ENCODE measurements at places on chromosomes 3 and 15.

DNA sequence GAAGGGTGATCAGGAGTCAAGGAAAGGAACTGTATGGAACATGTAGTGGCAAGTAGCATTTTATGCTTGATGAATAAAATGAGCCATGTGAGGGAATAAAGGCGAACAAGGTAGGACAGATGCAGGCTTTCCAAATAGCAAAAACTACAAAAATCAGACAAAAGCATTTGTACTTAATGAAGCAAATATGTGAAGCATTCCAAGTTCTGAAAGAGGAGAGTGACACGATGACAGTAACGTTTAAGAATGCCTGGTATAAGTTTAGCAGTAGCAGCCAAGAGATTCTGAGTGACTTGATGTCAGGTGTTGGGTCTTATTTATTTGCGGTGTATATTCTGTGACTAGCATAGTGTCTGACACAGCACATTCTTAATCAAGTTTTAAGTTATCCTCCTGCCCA lies 408.2 kb upstream of the RASGRP1 start:
- DNase-seq: no peak

- no peak for DNase-seq
Measured at GRCh38 chr3:64049832-64050231, 26.5 kb upstream of the PSMD6 start.

DNA sequence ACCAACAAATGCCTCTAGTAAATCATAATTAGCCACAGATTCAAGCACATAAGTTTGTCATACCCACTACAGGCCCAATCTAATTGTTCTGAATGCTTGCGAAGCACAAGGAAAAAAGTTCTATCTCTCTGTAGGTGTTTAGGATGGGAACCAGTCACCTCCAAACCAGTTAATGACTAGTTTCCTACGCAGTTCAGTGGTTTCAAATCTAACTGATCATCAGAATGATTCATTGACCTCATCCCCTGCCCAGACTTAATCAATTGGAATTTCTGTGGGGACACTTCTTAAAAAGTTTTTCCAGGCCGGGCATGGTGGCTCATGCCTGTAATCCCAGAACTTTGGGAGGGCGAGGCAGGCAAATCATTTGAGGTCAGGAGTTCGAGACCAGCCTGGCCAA lies 24.3 kb upstream of the MASP1 start:
- DNase-seq: no peak

DNA sequence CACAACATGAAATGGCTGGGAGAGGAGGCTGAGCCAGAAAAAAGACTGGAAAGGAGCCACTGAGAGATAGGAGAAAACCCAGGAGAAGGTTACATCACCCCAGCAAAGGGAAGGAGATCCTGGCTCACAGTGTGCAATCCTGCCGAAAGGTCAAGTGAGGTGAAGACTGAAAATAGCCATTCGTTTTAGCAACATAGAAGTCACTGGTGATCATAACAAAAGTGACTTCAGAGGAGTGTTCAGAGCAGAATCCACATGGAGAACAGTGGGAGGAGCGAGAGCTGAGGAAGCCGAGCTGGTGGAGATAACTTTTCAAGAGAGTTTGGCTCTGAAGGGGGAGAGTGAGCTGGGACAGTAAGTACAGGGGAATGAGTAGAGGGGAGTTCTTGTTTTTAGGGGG lies 5.4 kb upstream of the HEG1 start:
- no peak for DNase-seq

GRCh38 chr3:162034368-162034767 lies 537.8 kb downstream of the OTOL1 start:
- no peak for DNase-seq

- no peak for DNase-seq
Measured at GRCh38 chr15:34810443-34811129, 15.2 kb upstream of the ACTC1 start.

DNA sequence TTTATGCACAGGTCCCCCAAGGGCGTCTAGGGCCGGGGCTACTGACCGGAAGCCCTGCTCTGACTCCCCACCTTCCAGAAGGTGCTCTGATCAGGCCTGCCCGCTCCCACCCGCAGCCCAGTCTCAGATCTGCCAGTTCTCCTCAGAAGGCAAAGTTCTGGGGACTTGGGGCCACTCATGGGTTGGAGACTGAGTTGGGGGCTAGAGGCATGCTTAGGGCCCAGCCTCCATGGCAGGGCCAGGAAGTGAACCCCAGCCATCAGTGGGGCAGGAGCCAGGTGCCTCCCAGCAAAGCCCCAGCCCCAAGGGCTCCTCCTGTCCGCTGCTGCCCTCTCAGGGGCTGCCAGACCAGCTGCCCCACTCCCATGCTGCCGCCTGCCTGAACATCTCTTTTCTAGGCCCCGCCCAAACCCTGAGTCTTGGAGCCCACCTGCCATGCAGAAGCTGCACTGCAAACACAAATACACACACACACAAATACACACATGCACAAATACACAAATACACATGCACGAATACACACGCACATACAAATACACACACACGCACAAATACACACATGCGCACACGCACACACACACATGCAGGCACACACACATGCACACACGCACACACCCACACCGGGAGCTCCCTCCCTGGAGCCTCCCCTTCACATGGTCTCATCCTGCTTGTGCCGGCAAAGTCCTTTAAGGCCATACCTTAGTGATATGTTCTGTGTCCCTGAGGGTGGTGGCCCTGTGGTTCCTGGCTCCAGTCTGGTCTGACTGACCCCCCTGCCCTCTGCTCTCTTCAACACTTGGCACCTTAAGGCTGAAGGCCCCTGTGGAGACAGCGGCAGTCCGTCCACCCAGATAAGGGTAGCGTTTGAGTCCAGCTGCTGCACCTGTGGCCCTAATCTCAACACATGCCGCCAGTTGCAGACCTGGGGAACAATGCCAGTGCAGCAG lies 59.2 kb upstream of the KLF13 start:
- DNase-seq: no peak

GRCh38 chr3:169863458-169863899 lies 6.3 kb downstream of the LRRC31 start:
- DNase-seq: peak; percentile 62

GRCh38 chr3:134441821-134442220 lies 44.0 kb downstream of the ANAPC13 start:
- DNase-seq: no peak

DNA sequence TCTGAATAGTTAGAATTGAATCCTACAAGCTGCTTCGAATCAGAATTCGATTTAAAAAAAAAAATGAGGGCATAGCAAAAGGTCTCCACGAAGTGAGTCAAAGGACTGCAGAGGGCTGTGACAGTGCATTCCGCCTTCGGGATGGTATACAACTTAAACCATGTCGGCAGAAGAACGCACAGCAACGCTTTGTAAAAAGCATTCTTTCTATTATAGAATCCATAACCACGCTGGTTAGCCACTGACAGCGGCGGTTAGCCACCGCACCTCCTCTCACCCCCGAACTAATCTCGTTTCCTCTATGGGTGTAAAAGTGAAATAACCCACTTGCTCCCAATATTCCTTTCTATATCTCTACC lies 664 bp upstream of the PIK3CA start:
- no peak for DNase-seq

GRCh38 chr3:174397848-174398247 lies 461.3 kb upstream of the NAALADL2 start:
- DNase-seq: peak; percentile 19

DNA sequence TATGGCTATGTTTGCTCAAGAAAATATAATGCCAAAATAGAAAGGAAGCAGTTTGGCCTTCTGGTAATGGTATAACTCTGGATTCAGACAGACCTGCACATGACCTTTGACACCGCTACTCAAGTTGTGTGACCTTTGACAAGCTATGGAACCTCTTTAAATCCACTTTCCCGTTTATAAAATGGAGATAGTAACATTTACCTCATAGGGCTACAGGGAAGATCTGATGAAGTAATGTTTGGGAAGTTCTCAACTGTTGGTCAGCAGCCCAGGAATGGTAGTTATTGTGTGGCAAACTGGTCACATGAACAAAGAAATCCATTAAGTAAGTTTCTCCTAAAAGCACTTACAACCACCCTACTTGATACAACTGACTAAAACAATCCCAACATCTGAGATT lies 95.1 kb upstream of the PHLDB2 start:
- DNase-seq: no peak

- DNase-seq: no peak
Measured at GRCh38 chr15:85858586-85859375, 64.1 kb upstream of the KLHL25 start.

DNA sequence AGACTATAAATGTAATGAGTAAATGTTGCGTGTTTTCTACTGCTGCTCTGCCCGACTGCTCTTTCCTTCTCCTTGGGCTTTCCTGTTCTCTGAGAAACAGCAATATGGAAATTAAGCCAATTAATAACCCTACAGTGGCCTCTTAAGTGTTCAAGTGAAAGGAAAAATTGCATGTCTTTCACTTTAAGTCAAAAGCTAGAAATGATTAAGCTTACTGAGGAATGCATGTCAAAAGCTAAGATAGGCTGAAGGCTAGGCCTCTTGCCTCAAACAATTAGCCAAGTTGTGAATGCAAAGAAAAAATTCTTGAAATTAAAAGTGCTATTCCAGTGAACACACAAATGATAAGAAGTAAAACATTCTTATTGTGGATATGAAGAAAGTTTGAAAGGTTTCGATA lies 55.0 kb downstream of the ATP2C1 start:
- DNase-seq: no peak

GRCh38 chr3:74268753-74269152 lies 345.7 kb downstream of the CNTN3 start:
- no peak for DNase-seq

DNA sequence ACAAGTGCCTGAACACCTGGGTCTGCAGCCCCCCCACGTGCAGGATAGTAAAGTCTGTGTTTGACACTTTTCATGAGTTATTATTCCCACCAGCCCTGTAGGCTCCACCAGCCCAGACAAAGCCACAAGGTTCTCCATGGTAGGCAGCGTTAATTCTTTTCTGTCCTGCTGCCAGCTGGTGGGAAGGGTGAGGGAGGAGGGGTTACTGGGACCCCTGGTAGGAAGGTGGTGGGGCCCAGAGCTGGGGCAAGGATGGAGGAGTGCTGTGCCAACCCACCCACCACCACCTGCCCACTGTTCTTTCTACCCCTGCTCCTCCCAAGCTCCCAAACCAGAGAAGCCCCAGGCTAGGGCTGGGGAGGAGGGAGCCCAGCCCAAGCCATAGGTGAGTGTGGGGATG lies 20.8 kb upstream of the SEMA3F start:
- no peak for DNase-seq

GRCh38 chr3:85877631-85878030 lies 918.8 kb downstream of the CADM2 start:
- no peak for DNase-seq

- no peak for DNase-seq
Measured at GRCh38 chr15:20357481-20358065, 184.0 kb downstream of the GOLGA6L6 start.

DNA sequence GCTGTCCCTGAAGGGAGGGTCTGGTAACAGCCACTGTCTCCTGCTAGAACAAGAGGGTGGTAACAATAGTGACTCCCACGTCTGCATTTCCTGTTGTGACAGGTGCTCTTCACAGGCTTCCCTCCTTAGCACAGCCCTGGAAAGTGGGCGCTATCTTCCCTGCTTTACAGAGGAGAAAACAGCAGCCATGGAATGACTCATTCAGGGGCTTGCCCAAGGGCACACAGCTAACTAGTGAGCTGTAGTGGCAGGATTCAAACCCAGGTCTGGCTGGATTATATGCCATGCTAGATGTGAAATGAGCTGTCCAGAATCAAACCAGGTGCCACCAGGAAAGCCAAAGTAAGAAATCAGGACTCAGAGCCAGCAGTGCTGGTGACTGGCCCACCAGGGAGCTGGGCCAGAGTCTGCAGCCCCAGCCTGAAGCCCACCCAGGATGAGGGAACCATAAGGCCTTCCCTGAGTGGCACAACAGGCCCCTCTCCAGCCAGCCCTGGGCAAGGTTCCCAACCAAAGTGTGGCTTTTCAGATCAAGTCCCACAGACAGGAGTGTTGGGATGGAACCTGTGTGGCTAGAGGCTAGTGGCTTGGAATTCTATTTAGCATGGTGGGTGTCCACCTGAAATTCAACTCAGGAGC lies 102.4 kb downstream of the ETFA start:
- no peak for DNase-seq

- no peak for DNase-seq
Measured at GRCh38 chr3:5227812-5228211, 40.3 kb downstream of the EDEM1 start.

DNA sequence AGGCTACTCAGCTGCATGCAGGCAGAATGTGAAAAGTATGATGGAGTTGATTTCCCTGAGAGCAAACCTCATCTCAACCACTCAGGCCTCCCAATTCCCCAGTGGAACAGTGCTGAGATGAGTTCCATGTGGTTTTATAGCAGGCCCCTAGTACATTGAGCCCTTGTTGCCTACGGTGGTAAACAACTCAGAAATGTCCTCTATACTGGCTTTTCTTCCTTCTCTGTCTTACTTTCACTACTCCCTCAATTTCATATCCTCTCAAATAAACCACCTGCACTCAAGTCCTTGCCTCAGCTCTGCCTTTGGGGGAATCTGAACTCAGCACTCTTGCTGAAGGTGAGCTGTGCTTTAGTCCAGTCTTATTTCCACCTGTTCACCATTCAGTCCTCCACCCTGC lies 399.9 kb downstream of the PDCD6IP start:
- no peak for DNase-seq

DNA sequence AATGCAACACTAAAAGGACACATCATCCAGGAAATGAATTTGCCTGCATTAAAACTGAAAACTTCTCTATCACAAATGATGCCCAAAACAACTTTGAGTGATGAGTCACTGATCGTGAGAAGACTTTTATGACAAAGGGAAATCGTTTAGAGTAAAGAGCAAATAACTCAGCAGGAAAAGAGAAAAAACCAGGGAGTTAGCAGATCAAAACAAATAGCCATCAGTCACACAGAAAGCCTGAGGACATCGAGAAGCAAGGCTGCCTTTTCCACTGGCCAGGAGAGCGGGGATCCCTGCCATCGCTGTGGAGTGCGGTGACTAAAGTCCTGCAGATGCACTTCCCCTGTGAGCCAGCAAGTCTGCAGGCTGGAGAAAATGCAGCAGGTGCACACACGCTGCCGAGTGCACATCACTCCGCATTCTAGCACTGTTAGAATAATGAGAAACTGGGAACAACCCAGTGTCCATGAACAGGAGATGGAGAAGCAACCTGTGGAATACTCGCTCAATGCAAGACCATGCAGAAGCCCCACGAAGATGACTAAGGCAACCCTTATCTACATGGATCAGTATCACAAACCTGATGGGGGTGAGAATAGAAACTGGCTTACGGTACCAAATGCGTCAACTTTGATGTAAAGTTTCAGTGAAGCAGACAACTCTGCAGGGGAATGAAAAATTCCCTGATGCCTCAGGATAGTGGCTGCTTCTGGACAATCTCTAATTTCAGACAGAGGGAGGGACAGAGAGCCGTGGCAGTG lies 86.4 kb downstream of the NSMCE3 start:
- DNase-seq: peak; percentile 74

Measured in foreskin melanocyte (primary cell).